ENCODE measurements at places on chromosomes 13 and 19.

DNA sequence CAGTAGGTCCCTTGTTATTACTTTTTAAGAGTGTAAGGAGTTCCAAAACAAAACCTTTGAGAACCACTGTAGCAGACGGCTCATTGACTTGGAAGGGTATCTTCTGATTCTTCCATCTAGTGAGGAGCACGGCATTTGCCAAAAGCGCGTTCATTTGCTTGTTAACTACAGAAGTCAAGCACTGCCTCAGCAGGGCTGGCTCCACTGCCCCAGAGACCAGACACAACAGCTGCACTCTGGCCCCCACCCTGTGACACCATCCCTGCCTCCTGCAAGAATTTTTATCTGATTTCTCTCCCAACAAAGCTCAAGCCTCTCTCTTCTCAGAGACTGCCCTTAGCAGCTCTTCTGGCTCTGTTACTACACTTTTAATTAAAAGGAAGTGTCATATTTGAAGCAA, 20.7 kb upstream of the XPO4 start:
- DNase-seq: peak; percentile 46

GRCh38 chr13:27919659-27919933, 204 bp upstream of the PDX1 start:
- no peak for DNase-seq

- DNase-seq: no peak
These were observed 2.2 kb downstream of the MZF1 start for GRCh38 chr19:58570770-58571574.

GRCh38 chr13:19185865-19186645, 4.4 kb upstream of the TUBA3C start:
- no peak for DNase-seq

DNA sequence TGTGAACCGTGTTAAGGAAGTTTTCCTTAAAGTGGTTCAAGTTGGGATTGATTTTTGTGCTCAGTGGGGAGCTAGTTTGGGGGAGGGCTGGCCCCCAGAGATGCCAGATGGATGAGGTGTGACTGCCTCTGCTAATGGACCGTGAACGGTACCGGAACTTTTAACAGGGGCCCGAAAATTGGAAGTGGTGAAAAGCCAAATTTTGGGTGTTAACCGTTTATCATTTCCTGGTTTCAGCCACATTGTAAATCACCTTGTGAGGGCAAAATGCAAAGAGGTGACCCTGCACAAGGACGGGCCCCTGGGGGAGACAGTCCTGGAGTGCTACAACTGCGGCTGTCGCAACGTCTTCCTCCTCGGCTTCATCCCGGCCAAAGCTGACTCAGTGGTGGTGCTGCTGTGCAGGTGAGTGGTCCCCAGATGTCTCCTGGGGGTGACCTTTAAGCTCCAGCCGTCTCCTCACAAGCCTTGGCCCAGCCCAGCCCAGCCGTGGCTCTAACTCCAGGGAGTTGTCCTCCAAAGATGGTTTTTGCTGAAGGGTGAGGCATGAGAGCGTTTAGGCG, 18.2 kb downstream of the UPF1 start:
- DNase-seq: peak; percentile 21

- DNase-seq: no peak
These were observed 13.3 kb downstream of the CD70 start for GRCh38 chr19:6577476-6578125.

DNA sequence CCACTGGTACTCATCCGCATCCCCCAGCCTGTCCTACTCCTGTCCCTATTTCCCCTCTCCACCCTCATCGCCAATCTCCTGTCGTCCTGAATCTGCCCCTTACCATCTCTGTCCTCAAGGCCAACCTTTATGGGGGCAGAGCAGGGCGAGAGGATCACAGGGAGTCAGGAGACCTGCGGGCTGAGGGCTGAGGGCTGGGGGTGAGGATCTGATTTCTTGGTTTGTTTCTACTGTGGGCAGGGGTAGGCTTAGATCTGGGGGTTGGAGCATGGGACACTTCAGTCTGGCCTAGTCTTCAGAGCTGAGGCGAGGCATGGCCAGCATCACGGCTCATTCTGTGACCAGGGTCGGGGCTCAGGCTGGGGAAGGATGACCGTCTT, 16.5 kb upstream of the ERCC1 start:
- no peak for DNase-seq

GRCh38 chr13:59230484-59231264, 933.1 kb downstream of the DIAPH3 start:
- no peak for DNase-seq

GRCh38 chr13:82147526-82147925, 1734.7 kb downstream of the SLITRK1 start:
- DNase-seq: no peak

GRCh38 chr13:50388481-50388880, 373.2 kb downstream of the KCNRG start:
- no peak for DNase-seq

- DNase-seq: no peak
These were observed 1736.6 kb upstream of the MIR17HG start for GRCh38 chr13:89610881-89611280.

DNA sequence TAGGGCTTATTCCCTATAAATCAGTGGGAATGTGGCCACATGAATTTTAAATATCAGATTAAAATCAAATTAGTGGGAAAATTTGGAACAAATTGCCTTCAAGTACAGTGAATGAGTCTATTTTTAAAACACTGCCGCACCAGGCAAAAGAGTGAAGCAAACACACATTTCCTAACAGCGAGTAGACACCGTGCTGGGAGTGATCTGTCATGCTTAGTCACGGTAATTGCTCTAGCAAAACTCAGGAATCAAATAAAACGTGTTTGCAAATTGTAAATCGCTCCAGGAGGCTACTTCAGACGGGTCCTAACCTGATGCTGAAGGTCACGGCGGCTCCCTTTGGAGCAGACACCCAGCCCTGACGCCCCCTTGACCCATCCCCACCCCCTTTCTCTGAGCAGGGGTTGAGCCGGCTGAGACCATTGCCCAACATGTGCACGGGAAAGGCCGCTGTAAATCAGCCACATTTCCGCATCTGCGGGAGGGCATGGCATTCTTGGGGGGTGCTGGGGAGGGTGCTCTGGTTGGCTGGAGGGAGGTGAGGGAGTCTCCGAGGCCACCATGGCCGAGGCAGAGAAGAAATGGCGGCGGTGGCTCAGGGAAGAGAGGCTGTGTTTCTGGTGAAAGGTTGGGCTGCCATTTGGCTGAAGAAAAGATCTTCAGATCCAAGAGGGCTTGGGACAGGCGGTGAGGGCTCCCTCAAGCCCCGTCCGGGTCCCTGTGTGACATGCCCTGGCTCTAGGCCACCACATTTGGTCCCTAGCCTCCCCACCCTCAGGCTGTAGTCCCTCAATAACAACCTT, 8.9 kb downstream of the CEBPA start:
- DNase-seq: peak; percentile 45

DNA sequence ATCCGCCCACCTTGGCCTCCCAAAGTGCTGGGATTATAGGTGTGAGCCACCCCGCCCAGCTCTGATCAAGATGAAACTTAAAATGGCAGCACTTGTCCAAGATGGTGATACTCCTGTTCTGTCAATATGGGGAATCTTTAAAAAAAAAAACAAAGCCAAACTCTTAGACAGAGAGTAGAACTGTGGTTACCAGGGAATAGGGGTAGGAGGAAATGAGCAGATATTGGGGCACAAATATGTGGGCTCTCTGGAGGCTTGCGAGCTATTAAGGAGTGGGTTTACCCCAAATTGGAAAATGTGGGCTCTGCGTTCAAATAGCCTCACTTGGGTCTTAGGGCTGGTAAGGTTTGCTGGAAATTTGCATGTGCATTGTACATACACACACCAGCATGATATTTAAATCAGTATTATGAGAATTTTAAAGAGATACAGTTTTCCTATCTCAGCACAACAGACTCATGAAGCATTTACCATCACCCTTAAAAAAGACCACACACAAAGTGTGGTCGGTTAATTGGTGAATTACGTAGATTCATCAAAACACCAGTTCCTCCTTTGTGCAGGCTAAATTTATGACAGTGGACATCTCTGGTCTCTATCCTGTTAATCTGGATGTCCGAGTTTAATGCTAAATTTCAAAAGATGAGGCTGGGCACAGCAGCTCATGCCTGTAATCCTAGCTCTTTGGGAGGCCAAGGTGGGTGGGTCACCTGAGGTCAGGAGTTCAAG, 11.3 kb downstream of the CD70 start:
- no peak for DNase-seq

GRCh38 chr13:91891141-91891540, 492.7 kb downstream of the GPC5 start:
- DNase-seq: no peak

GRCh38 chr19:42325896-42326771, 699 bp downstream of the MEGF8 start:
- DNase-seq: no peak

GRCh38 chr19:8367327-8368001, 3.5 kb downstream of the ANGPTL4 start:
- peak; percentile 94 for DNase-seq

DNA sequence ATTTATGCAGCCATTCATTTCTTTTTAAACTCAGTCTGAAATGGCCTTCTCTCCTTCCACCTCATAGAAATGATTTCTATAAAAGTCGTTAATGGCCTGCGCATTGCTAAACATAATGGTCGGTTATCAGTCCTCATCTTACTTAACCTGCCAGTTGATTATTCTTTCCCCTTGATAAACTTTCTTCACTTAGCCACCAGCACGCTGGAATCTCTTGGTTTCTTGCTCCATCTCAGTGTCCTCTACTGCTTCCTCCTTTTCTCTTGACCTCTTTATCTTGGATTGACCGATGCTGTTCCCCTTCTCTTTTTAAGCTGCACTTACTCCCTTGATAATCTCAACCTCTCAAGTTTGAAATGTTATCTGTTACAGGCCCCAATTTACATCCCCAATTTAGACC, 12.2 kb upstream of the CLC start:
- no peak for DNase-seq

GRCh38 chr13:57611969-57612368, 19.6 kb upstream of the PCDH17 start:
- no peak for DNase-seq

- DNase-seq: no peak
These were observed 3.2 kb downstream of the STX10 start for GRCh38 chr19:13146763-13147563.

Measured in femur (tissue), 1 donor.